ENCODE measurements at places on chromosomes 2 and 18.

GRCh38 chr2:217171874-217172273 is 312.0 kb upstream of the TNP1 start:
- DNase-seq: no peak

GRCh38 chr2:143482316-143482715 is 353.1 kb downstream of the ARHGAP15 start:
- no peak for DNase-seq

- no peak for DNase-seq
Measured at GRCh38 chr2:3184167-3184566, 193.5 kb downstream of the EIPR1 start.

DNA sequence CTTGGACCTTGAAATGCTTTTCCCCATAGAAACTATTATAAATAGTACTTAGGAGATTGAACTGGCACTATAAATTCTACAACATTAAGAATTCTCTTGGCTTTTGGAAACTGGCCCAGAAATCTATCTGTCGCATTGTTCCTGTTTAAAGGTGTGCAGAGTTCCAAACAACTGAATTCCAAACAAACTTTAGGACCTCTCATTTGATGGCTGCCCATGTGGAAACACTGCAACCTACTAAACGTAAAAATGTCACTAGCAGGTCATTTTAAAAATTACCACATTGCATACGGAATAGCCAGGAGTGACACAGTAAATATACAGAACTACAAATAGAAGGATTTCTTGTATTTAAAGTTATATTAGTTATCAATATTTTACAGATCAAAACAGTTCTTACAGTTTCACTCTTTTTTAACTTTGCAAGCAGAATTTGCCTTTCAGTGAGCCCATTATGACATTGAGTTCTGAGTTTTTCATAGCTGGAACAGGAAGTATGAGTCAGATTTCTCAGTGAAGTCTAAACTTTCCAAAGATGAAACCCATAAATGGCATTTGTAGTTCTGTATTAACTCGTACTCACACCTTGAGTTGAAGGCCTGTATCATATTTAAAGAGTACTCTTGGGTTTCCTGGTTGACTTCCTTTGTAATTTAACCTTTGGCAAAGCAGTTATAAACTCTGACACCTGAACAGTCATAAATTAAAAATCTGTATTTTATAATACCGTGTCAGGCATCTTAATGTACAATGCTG is 142.3 kb upstream of the BOD1L2 start:
- no peak for DNase-seq

DNA sequence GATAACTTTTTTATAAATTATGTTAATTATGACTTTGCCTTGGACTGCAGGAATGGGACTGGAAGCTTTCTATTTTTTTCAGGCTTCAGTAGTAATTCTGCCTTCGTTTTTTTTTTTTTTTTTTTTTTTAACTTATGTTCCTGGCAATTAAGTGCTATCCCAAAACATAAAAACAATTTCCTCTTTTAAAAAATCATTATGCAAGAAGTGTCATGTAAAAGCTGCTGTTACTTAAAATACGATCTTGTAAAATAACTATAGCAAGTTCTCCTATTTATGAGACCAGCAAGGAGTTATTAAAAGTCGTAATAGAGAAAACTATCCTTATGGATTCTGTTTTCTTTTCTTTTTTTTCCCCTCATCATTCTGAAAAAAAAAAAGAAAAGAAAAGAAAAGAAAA is 301.6 kb upstream of the FBXO11 start:
- no peak for DNase-seq

DNA sequence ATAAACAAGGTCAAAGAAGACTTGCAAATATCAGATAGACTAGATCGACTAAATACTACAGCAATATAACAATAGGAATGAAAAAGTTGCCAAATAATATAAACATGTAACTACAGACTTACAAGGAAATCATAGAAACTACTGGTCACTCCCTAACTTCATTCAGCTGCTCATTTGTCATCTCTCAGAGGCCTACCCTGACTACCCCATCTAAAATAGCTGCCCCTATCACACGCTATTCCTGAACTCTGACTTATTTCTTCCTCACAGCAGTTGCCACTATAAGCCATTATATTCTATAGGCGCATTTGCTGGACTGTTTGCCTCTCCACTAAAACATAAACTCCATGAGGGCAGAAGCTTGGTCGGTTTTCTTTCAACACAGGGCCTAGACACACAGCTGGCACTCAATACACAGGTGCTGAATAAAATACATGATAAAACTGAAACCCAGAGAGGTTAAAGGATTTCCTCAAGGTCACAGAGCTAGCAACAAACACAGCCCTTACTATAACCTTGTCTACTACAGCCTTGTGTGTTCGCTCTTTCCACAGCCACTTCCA is 1.8 kb downstream of the STRN start:
- no peak for DNase-seq

GRCh38 chr2:70886541-70886987 is 49.1 kb upstream of the ATP6V1B1 start:
- no peak for DNase-seq

DNA sequence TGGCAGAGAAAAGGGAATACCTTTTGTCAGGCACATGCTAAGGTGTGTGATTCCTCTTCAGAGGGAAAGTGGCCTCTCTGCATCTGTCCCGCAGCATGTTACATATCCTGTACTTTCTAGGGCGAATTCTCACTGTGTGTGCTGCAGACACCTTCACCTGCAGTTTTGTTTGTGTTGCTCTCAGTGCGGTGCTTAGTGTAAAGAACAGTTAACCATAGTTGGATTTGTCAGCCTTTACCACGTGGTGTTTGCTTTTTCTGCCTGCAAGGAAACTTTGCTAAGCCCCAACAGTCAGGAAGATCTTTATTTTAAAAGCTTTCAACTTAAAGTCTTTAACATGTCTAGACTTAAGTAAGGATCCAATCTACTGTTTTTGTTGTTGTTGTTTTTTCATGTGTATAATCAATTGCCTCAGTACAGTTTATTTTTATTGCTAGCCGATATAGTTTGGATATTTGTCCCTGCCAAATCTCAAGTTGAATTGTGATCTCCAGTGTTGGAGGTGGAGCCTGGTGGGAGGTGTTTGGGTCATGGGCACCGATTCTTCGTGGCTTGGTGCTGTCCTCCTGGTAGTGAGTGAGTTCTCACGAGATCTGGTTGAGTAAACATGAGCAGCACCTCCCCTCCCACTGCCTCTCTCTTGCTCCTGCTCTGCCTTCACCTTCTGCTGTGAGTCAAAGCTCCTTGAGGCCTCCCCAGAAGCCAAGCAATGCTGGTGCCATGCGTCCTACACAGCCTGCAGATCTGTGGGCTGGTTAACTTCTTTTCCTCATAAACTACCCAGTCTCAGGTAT is 90.6 kb downstream of the SNTG2 start:
- no peak for DNase-seq

DNA sequence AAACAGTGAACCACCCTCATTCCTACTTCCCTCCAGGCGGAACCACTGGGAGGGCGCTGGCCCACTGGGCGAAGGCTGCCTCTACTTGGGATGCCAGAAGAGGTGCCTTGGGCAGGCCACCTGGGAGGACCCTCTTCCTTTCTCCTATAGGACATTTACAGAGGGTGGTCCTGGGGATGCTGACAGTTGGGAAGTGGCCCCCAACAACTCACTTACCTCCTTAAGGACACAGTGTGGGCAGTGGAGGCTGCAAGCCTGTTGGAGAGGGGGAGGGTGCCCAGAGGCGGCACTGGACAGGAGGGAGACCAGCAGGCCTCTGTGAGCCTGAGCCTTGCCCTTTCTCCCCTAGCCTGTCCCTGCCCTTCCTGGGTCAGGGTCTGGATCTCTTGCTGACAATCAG is 346.4 kb upstream of the HS6ST1 start:
- DNase-seq: no peak

- peak; percentile 77 for DNase-seq
Measured at GRCh38 chr2:191566344-191566743, 111.6 kb upstream of the NABP1 start.

GRCh38 chr2:180979749-180980105 is 678 bp upstream of the UBE2E3 start:
- DNase-seq: no peak

- no peak for DNase-seq
Measured at GRCh38 chr18:62688743-62689317, 26.5 kb upstream of the PHLPP1 start.

DNA sequence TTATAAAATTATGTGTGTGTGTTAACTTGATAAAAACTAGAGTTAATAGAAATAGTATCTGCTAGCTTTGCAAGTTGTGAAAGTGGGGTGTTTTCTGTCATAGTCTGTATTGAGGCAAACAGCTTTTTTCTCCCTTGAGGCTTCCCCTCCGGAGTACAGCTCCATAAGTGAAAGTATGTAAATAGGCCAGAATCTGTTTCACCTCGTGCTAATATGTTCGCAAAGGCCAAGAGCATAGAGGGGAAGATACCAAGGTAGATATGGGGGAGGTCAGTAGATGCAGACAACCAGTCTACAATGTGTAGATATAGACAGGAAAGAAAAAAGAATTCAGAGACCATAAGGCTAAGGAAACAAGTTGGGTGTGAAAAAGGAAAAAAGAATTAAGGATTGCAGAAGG is 72.9 kb downstream of the PTRHD1 start:
- no peak for DNase-seq

- DNase-seq: no peak
Measured at GRCh38 chr2:74003494-74004211, 18.9 kb downstream of the TET3 start.

GRCh38 chr18:75211002-75211621 is 515 bp downstream of the TSHZ1 start:
- DNase-seq: no peak

DNA sequence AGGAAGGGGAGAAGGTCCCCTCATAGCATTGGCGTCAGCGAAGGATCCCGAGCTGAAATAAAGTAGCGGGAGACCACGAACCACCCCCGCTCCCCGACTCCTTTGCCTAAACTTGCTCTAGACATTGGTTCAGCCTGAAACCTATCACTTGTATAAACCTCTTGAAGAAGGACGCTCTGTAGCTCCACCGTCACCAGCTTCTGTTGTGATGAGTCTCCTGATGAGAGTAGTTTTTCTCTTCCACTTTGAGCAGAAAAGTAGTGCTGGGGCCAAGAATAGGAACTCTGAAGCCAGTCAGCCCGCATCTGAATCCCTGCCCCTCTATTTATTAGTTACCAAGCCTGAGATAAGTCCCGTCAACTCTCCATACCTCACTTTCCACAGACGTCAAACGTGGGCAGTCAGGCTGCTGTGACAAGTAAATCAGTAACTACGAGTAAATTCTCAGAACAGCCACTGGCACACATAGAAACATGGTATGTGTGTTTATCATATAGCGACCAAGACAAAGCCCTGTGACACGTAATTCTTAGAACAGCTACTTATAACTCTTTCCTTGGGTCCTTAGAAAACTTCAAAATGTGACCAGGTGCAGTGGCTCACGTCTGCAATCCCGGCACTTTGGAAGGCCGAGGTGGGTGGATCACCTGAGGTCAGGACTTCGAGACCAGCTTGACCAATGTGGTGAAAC is 61.7 kb downstream of the CD226 start:
- no peak for DNase-seq

- DNase-seq: peak; percentile 8
Measured at GRCh38 chr2:3665886-3666612, 8.0 kb downstream of the ALLC start.

- DNase-seq: no peak
Measured at GRCh38 chr2:14220101-14220500, 412.4 kb upstream of the LRATD1 start.

DNA sequence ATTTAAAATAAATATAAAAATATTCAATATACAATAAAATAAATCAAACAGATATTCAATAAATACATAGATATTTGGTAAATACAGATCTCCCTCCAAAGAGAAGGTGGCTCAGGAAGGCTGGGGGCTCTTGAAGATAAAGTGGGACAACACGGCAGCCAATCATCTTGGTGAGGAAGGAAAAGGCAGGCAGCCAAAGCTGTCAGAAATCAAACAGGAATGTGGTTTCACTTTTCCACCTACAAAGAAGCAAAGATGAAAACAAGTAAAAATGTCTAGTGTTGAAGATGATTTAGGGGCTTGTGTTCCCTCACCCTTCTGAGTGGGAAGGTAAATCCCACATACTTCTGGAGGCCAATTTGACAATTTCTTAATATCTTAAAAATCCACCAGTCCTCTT is 85.7 kb downstream of the B3GNT2 start:
- no peak for DNase-seq

DNA sequence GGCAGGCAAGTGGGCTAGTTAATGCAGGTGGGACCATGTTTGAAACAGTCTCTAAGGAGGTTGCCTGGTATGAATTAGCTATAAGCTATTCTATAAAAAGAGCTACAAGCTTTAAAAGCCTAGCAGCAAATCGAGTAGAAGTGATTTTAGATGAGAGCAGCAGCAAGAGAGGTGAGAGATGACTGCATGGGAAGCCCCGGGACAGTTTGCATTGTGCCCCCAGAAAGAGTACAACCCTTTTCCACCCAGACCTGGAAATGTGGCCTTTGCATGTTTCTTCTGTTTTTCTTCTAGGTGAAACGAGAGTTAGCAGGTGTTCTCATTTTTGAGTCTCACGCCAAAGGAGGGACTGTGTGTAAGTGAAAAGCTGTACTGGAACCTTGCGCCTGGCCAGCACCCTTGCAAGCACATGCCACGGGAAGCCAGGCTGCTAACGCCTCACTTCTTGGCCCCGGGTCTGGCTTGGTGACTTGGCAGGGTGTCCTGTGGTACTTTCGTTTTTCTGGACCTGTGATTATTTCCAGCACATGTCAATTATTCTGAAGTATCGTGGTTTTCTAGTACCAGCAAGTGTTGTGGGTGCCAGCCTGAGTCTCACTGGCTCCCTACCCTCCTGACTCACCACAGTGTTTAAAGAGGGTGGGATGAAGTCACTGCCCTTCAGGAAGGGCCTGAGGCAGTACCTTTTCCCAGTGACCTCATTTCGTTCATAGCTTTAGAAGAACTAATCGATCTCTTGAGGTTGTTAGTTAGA is 90.3 kb upstream of the MAP3K20 start:
- no peak for DNase-seq

GRCh38 chr2:178227187-178227586 is 32.9 kb downstream of the OSBPL6 start:
- DNase-seq: no peak

- no peak for DNase-seq
Measured at GRCh38 chr2:30645081-30645744, 162.0 kb downstream of the CAPN13 start.

GRCh38 chr2:84896567-84896966 is 8.9 kb upstream of the TMSB10 start:
- DNase-seq: no peak

DNA sequence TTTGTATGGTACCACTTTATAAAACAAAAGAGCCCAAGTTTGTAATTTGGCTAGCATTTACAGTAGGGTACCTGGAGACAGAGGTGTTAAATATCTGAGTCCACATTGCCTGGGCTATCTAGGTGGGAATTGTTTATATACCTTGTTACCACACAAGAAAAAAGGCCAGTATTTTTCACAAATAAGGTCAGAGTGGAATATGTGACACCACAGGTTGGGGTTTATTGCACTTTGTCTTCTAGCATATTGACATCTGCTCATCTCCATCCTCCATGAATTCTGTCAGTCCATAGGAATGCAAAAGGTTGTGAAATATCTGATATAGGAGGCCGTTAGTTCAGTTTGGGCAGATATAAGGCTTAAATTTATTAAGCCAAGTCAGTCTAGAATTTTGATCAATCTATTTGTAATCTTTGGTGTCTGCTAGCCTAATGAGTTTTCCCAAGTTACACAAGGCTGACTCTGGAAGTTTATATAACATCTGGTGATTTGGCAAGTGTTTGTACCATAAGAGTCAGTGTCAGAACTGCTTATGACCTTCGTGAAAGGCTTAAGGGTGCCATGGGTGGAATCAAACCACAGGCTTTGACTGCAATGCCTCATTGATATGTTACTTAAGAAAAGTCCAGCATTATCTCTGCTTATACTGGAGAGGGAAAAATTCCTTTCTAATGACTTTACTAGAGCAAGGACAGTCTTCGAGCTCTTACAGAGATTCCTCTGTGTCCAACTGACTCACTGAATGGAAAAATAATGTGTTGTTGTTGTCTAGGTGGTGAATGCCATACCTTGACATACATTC is 11.3 kb upstream of the DPP4 start:
- DNase-seq: no peak

Measured in ecto neural progenitor cell (in vitro differentiated cells).